Vagina (tissue), 2 donors: ENCODE measurements at places on chromosomes 3 and 15.
A peak's percentile ranks its signal among the peaks of the same experiment; 100 is the strongest.

- DNase-seq: no peak
These were observed 33.4 kb downstream of the ZXDC start for GRCh38 chr3:126442094-126442855.

DNA sequence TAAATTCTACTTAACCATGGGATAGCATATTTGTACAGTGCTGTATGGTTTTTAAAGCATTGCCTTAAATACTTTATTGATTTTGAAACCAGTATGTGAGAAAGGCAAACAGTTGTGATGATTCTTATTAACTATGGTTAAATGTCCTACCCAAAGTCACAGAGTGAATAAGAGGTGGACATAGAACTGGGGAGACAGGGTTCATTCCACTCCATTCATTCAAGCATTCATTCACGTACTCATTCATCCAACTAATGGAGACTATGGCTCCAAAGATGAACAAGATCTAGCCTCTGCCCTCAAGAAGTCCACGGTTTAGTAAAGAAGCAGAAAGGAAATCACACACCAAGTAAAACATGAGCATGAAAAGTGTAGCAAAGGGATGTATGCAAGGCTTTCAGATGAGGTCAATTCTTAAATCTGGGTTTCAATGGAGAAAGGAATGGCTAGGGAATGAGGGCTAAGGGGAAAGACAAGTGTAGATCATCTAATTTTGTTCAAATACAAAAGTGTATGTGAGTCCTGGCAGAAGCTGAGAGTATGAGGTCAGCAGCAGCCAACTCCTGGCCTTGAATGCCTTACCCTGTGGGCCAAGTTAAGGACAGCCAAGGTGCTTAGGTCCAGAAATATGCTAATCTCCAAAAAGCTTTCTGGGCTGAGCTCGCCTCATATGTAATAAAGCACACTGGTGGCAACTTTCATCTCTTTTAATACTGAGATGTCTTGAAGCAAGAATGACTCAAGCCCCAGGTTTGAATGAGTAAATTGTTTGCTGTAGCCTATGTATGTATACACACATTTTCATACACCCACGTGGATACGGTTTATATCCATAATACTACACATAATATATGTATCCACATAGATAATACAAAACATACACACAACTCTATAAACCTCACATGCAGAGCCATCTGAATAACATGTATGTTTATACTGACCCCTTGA is 4.3 kb downstream of the TNIK start:
- no peak for DNase-seq

- no peak for DNase-seq
These were observed 3.4 kb downstream of the KIF23 start for GRCh38 chr15:69417581-69417980.

- DNase-seq: peak; percentile 76
These were observed 78.1 kb upstream of the RNF7 start for GRCh38 chr3:141659821-141660613.

GRCh38 chr15:80984856-80985255 is 4.8 kb downstream of the MESD start:
- DNase-seq: no peak

GRCh38 chr3:79421273-79421672 is 346.5 kb downstream of the ROBO1 start:
- DNase-seq: no peak

GRCh38 chr3:12413721-12414255 is 70.5 kb upstream of the TSEN2 start:
- DNase-seq: no peak

DNA sequence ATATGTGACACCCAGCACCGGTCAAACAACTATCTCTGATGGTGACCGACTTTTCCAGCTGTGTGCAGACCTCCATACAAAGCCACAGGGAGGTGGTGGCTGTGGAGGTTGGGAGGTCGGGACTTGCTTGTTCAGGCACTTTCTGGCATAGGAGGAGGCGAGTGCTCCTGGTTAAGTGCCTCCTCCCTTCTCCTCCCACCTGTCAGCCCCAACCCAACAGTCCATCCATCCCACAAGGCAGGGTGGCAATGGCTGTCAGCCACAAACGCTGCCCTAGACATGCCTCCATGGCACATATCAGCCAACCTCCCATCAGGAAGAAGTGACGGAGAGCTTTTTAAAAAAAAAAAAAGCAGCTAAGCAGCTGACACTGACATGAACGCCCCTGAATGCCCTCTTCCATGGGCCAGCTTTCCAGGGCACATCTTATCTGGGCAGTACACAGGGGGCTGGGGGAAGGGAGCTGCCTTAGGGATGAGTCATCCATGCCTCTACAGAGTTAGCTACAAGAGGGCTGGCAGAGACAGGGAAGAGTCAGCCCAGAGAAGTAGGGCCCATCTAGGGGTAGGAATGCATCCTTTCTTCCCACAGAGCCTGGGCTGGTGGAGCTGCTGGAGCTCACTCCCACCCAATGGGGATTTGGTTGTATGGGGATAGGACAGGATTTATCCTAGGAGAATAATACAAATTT is 41.2 kb downstream of the CCDC12 start:
- DNase-seq: no peak

DNA sequence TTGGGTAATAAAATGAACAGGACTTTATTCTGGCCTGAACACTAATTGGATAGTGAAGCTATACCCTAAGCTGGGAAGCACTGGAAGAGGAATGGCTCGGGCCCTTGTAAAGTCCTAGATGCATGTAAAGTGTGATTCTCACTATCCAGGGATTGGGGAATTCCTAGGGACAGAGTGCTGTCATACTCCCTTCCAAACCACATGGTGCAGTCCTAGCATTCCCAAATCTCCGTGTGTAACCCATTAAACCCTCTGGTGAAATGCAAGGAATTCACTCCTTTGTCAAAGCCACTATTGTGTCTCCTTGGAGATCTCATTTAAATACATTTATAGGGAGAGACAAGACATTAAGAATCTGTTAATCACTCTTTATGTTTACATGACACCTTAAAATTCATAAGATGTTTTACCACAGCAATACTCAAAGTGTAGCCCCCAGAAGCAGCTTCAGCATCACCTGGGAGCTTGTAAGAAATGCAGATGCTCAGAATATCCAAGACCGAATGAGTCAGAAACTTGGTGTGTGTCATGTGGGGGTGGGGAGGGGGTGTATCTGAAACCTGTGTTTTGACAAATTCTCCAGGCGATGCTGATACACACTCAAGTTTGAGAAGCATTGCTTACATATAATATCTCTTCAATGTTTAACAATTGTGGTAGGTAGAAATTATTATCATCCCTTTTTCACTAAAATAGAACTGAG is 121.8 kb upstream of the NPHP3 start:
- no peak for DNase-seq

- DNase-seq: no peak
These were observed 29.8 kb downstream of the GLDN start for GRCh38 chr15:51371266-51371665.

DNA sequence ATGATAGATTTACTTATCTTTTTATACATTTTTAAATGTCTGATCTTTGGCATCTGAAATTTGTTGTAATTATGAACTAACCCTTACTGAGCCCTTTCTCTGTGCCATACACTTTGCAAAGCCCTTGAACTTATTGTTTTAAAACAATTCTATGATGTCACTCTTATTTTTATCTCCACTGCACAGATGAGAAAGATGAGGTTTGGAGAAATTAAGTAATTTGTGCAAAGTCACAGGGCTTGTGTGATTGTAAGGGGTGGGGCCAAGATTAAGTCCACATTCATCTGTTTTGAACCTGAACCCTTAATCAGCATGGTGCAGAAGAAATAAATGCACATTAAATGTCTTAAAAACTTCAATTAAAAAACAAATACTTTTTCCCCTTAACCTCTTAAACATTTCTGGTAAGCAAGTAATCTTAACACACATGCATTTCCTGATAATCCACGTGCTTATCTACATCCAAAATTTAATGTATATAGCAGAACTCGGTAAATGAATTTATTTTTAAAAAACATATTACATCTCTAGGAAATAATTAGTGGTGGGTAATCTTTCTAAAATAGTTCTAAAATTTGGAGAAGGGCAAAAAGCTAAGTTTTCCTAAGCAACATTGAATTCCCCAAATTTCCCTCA is 189.8 kb upstream of the TBC1D5 start:
- no peak for DNase-seq

DNA sequence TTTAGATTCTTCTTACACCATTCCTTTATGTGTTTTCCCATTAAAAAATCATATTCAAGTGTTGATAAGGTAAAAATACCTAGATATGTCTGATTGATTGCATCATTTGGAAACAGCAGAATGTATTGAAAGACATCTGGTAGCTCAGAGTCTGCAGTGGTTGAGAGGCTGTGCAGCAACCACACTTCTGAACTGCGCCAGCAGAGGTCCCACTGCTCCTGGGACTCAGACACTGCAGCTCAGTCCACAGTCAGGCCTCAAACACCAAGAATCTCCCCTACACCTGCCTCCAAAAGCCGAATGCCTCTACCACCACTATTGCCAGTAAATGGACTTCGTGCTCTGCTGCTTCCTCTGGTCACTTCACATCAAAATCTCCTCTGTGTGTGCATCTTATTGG is 176.9 kb upstream of the LMCD1 start:
- no peak for DNase-seq

DNA sequence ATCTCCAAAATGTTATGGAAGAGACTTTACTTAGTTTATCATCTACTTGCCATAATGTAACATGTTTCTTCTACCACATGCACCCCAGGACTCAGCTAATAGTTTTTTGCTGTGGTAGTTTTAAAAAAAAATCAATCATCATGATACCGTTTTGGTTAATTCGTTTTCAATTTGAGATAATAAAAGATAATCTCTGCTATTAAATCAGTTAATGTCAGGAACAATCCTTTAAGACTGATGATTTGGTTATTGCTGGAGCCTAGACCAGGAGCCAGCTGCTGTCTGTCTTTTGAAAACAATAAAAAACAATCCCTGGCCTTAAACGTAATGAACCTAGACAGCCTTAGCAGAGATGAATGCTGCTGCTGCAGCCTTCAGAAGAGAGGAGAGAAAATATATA is 403.7 kb downstream of the OXSM start:
- no peak for DNase-seq

- DNase-seq: no peak
These were observed 10.7 kb upstream of the CSTA start for GRCh38 chr3:122314228-122314876.

- no peak for DNase-seq
These were observed 11.0 kb upstream of the PDCD6IP start for GRCh38 chr3:33787328-33788009.

DNA sequence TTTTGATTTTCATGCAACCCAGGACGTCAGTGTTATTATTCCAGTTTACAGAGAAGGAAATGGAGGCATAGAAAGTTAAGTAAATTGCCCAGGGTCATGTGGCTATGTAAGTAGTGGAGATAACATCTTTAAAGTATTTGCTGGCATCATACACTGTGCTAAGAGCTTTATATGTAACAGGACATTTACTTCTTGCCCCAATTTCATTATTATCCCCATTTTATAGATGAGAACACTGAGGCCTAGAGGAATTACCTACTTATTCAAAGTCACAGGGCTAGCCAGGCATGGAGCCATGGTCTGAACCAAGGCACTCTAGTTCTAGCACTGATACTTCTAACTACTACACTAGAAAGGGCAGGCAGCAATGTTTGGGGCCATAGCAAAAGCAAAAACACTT is 107.3 kb upstream of the ANKRD28 start:
- DNase-seq: no peak

- no peak for DNase-seq
These were observed 63.6 kb downstream of the FAM81A start for GRCh38 chr15:59501597-59501996.

- no peak for DNase-seq
These were observed 140.5 kb downstream of the TLE3 start for GRCh38 chr15:69957175-69957574.

GRCh38 chr3:123694366-123695087 is 109.7 kb upstream of the HACD2 start:
- no peak for DNase-seq
